Fibroblast of skin of right quadriceps (primary cell): ENCODE measurements at places on chromosomes 7 and 10.

DNA sequence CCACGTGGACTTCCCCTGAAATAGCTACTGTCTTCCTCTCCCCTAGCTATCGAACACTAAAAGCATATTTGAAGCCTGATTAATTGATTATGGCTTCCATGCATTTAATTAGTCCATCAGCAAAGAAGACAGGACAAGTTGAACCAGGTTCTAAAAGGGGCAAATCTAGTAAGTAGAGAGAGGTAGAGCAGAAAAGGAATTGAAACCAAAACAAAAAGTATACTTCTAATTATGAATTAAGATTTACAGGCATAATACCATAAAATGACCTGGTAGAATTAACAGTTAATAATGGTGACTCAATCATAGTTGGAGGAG is 393 bp upstream of the DNAJC1 start:
- no peak for DNase-seq

DNA sequence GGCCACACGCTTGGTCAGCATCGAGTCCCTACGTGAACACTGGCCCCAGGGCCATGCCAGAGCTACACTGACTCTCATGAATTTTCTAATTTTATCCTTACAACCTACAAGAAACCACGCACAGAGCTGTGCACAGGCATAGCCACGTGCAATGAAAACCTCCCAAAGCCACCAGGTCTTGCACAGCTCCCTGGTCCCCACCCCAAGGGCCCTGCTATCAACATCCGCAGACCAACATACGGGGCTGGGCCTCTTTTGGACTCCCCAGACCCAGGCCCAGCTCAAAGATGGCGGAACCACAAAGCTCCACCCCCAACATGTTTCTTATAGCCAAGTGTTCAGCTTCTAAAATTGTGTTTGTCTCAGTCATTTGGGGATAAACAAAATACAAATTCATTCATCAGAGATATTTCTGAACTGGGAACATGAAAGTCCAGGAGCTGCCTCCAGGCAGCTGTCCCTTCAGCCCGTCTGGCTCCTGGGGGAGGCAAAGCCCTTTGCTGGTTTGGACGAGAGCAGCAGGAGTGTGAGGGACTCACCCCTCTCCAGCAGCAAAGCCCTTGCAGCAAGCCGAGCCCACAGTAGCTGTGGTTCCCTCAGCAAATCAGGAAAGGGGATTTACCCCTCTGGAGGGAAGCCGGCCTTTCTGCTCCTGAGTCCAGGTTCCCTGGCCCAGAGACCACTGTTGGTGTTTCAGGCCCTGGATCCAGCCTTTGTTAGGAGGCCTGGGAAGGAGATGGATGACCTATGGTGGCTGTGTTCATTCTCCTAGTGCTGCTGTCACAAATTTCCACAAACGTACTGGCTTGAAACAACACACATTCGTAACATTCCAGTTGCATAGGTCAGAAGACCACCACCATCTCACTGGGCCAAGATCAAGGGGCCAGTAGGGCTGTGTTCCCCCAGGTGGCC is 75.1 kb downstream of the OAT start:
- DNase-seq: no peak

DNA sequence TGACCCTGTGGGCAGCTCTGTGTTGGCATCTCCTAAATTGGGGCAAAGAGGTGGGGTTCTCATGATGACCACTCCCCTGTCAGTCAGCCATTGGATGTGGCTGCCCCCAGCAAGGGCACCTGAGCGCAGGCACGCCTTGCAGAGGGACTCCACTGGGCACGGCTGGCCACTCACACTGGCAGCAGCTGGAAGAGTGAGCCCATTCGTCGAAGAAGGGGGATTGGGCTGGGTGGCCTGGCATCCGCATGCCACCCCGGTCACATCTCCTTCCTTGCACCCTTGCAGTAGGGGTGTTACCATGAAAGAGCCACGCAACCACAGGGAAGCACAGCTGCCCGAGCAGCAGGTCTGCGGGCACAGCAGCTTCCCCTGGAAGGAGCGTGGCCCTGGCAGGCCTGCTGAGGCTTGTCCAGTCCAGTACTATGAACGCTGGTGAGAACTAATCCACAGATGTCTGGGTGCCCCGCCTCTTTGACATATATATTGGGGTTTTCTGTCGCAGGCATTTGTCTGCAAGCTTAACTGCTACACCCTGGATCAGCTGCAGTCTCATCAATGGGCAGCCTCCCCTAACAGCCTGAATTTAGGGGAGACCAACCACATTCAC is 25.7 kb upstream of the GRB10 start:
- no peak for DNase-seq

GRCh38 chr7:7110706-7111105 is 71.6 kb upstream of the C1GALT1 start:
- no peak for DNase-seq

DNA sequence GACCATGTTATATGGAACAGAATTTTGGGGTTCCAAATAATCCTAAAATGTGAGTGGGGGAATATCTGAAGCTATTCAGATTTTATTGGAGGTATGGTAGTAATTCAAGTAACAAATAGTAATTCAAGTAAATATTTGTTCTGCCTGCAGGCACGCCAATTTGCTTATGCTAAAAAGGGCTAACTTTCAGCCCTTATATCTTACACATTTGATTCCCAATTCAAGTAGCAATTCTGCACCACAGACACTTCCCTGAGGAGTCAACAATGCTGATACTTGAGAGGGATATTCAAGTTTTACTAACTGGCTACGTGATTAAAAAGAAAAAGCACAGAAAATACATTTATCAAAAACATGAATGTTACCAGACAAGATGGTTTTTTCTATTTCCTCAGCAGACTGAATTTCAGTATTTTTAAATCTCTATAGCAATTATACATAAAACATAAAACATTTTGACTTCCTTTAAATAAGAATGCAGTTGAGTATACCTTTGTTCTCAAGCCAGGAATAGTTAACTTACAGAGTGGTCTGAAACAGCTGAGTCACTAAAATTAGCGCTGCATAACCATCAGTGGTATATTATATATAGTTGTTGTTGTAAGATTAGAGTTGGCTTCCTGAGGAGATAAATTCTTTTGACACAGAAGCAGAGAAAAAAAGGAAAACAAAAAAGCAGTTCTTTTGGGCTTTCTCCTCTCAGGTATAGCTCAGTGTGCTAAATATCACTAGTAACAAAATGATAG is 33.9 kb downstream of the MTPN start:
- peak; percentile 31 for DNase-seq

GRCh38 chr10:122435212-122435827 is 19.1 kb upstream of the ARMS2 start:
- peak; percentile 53 for DNase-seq

DNA sequence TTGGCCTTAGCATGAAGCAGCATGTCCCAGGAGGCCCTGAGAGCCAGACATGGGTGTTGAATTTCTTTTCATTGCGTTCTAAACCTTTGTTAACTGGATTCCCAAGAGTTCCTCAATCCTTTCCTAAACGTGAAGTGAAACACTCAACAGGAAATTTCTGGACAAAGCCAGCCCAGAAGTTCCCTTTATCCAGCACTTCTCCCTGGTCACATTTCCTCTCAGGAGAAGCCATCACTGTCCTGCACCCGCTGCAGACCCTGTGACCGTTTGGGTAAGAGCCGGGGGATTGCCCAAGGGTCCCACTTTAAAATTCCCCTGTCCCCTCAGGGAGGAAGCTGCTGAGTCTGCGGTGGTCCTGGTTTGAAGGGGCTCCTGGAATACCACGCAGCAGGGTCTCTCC is 88.0 kb upstream of the ZPBP start:
- DNase-seq: no peak
